CD8-positive, alpha-beta memory T cell (primary cell): ENCODE measurements at places on chromosomes 7 and 10. TPM values are rescaled to one million over a fixed set of nuclear protein-coding genes. Genes with fewer than 3 reads are reported as not detected.

The CDNF gene
- total RNA-seq = 0.96 TPM

The NKX1-2 gene
- total RNA-seq = not detected

GRCh38 chr10:119737823-119738222 is 12.0 kb downstream of the INPP5F start:
- no peaks in the 10 kb centered on the region for H3K27me3 ChIP-seq
- peaks cover 17% of the 10 kb centered on the region for H3K4me1 ChIP-seq
- H3K4me3 ChIP-seq = no peak overlapping the region

The SFRP5 gene
- total RNA-seq = not detected
